ENCODE measurements at places on chromosomes 16 and 17.

DNA sequence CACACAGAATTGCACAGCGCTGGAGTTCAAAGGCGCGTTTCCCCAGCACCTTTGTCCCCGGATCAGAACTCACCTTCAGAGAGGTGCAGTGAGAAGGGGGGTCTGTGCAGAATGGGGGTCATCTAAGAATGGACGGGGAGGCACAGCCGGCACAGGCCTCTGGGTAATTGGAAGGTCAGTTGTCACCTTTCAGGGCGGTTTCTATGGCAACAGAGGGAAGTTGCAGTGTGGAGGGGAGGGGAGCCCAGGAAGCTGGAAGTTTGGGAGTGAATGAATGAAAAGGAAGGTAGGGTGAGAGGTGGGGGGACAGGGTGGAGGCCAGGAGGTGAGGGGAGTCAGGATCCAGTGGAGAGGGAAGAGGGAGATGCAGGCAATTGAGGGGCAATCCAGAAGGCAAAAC is 12.4 kb upstream of the KCNG4 start:
- no peak for DNase-seq

- DNase-seq: no peak
Observed at GRCh38 chr16:58500430-58501241, 693 bp downstream of the NDRG4 start.

GRCh38 chr17:72116661-72117521 is 3.9 kb upstream of the SOX9 start:
- no peak for DNase-seq

DNA sequence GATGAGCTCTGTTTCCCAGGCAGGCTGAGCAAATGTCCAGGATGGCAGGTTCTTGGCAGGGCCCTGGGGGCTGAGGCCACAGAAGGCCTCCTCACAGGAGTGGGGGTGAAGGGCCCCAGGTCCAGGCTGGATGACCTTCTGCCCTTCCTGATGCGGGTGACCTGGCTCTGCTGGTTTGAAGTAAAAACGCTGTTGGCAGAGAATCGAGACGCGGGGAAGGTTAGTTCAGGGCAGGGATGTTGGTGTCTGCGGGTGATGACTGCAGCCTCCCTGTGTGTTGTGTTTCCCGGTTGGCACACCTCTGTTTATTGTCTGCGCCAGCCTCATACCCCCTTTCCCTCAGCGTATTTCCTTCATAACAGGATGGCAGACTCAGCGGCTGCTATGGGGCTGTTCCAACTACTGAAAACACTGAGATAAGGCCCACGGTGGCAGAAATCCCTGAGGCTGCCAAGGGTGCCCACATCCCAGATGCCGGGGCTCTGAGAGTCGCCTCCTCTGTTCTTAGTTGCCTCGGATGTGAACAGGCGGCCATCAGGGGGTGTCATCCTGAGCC is 104.6 kb downstream of the METRNL start:
- DNase-seq: no peak

- DNase-seq: no peak
Observed at GRCh38 chr17:45226576-45226975, 4.9 kb downstream of the FMNL1 start.

DNA sequence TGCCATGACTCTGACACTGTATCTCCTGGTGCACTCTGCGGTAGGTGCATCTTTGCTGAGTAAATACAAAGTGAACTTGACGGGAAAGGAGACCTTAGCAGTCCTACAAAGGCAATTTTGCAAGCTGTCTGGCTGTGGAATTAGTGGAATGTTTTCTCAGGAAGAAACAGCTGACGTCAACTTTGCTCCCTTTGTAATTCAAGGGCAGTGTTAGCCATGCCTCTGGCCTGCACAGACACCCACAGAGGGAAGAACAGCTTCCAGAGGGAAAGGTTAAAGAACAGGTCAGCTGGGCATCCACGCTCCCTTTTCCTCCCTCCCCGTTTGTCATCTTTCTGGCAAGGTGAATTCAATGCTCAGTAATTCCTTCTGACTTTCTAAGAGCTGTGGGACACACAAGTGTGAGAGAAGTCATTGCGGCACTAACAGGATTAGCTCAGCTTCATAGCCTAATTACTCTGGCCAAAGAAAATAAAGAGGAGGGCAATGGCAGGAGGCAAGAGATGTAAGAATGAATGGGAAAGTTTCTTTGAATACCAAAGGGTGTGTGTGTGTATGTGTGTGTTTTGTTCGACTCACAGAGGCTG is 476.9 kb upstream of the GOT2 start:
- DNase-seq: no peak

DNA sequence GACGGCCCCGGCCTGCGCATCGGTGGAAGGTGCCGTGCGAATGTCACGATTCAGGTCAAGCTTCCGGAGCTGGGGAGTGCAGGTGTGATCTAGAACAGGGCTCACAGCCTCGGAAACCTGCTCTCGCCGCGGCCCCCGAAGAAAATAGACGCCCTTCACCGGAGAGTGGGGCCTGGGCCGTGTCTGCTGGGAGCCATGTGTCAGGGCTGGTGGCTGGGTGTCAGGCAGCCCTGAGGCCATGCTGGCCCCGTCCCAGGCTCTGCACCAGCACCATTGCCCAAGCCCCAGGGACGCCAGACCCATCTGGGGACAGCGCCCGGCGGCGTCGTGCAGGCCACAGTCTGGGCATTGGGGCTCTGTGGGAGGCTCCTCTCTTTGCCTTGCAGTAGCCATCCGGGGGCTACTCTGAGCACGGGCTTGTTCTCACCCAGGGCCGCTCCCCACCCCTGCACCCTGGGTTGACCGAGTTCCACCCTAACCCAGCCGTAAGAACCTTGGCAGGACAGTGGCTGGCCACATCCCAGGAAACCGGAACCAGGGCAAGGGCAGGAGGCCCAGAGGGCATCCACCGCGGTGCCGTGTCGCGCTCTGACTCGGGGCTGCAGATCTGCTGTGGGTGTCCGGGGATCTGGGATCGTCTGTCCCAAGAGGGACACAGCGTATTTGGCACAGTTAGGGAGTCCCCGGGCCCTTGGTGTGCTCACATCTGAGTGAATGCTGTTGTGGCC is 5.3 kb upstream of the NUDT16L1 start:
- no peak for DNase-seq
